Stomach (tissue), 19 donors: ENCODE measurements at places on chromosomes 3 and 15.

DNA sequence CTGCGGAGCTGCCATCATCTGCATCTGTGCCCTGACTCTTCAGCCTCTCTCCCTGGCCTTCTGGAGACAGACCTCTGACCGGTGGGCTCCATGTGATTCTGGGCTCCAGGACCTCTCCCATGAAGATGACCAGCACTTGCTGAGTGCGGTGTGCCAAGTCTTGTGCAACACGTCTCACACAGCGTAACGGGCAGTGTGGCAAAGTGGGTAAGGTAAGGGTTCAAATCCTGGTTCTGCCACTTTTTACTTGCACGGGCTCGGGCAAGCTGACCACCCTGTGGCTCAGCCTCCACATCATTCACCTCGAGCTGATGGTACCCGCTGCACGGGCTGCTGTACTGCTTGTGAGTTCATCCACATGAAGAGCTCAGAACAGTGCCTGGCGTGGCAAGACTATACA lies 6.5 kb upstream of the SYNM start:
- H3K27ac ChIP-seq: no peak overlapping the region
- H3K27me3 ChIP-seq: peaks cover 29% of the 10 kb centered on the region
- no peak for DNase-seq
- H3K36me3 ChIP-seq: no peaks in the 10 kb centered on the region
- H3K4me1 ChIP-seq: peaks cover 8% of the 10 kb centered on the region

- no peaks in the 10 kb centered on the region for H3K36me3 ChIP-seq
- no peak overlapping the region for H3K27ac ChIP-seq
- no peaks in the 10 kb centered on the region for H3K4me1 ChIP-seq
- no peaks in the 10 kb centered on the region for H3K27me3 ChIP-seq
These were observed 44.1 kb upstream of the TBC1D23 start for GRCh38 chr3:100216713-100217112.

DNA sequence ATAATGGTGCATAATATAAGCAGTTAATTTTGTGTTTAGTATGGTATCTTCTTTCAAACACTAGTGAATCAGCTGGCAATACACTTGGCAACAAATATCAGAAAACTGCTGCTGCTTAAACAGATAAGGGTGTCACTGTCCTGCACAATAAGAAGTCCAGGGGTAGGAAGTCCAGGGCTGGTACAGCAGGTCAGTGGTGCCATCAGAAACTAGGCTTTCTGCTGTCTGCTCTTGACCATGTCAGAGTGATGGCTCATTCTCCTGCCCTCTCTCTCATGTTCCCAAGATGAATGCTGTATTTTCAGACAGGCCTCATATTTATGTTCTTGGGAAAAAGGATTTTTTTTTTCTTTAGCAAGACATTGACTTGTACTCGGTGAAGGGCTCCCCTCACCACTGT lies 9.2 kb upstream of the GRK7 start:
- no peak for DNase-seq
- no peak overlapping the region for H3K27ac ChIP-seq
- H3K4me3 ChIP-seq: no peak overlapping the region
- no peaks in the 10 kb centered on the region for H3K36me3 ChIP-seq

- DNase-seq: no peak
- no peaks in the 10 kb centered on the region for H3K36me3 ChIP-seq
- no peak overlapping the region for H3K27ac ChIP-seq
- no peaks in the 10 kb centered on the region for H3K27me3 ChIP-seq
- no peaks in the 10 kb centered on the region for H3K4me1 ChIP-seq
These were observed 34.9 kb upstream of the TIPARP start for GRCh38 chr3:156639414-156640023.

DNA sequence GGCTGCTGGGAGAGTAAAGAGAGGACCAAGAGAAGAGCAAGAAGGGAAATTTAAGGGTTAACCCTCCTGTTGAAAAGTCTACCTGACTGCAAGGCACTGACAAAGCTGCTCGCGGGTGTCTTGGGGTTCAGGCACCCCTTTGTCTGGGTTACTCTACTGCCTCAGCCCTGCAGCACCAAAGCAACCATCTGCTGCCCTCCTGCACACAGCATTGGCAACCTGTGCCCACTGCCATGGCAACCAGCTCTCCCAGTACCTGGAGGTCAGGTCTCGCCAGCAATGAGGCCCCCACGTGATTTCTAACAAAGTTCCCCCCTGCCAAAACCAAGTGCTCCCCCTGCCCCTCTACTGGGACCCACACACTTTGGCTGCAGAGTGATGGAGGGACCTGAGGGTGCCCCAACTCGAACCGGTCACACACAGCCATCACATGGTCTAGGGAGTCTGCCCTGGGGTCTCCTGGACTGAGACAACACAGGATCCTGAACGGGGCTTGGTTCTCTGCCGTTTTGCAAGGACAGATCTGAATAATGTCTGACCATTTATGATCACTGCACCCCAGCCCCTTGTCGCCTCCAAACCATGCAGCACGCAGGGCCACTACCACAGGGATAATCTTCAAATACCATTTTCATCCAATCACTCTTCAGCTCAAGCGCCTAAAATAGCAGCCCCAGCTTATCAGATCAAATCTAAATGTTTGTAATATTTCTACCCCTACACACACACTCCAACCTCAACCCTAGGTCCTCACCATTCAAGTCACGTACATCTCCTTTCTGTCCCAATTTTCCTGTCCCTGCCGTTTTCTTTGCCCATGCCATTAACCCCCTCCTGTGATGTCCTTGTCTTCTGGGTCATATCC lies 50.7 kb downstream of the ADCY5 start:
- no peaks in the 10 kb centered on the region for H3K27me3 ChIP-seq
- no peak overlapping the region for H3K4me3 ChIP-seq
- peaks cover 35% of the 10 kb centered on the region for H3K4me1 ChIP-seq
- peak overlapping the region; percentile 79 for H3K27ac ChIP-seq
- no peak for DNase-seq

DNA sequence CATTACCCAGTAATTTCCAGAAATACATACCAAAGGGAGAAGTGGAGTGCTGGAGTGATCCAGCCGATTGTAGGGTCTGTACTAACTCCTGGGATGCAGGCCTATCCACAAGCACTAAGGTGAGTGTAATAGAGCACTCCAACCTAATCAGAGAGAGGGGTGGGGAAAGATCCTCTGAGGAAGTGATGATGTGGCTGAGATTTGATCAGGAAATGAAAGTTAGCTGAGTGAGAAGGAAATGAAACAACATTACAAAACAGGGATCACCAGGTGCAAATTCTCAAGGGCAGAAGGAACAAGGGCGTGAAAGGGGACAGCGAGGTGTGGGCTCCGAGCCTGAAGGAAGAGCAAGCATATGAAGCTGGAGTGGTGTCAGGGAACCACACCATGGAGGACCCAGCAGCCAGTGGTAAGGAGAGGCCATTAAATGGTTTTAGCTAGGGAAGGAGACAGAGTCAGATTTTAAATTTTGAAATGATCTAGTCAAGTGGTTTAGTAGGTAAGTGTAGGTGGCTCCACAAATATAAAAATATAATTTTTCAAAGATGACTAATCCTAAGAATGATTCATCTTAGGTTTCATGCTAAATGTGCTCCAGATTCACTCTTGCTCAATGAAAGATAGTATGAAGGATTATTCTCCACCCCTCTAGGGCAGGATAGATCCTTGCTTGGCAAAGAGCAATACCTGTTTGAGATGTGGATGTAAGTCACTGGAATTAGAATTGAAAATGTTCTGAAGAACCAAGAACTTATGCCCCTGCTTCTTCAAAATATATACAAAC lies 348.7 kb downstream of the TBL1XR1 start:
- no peak overlapping the region for H3K4me3 ChIP-seq
- no peak overlapping the region for H3K27ac ChIP-seq
- H3K27me3 ChIP-seq: no peaks in the 10 kb centered on the region
- no peaks in the 10 kb centered on the region for H3K36me3 ChIP-seq

DNA sequence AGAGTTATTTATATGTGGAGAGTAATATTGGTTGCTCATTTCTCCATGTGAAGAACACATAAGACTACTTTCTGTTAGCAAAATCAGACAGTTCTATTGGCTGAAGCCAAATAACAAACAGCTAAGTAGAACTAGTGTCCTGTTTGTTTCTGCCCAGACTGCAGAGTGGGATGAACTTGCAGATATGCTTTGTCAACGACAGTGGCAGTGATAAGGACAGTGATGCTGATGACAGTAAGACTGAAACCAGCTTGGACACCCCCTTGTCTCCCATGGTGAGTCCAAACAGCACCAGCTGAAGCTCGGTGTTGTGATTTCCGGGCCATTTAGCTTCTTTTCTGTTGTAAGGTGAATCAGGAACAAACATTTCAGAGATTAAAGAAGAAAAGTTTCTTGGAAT lies 102.6 kb upstream of the IL12A start:
- H3K4me1 ChIP-seq: no peaks in the 10 kb centered on the region
- H3K27ac ChIP-seq: no peak overlapping the region
- no peak for DNase-seq
- H3K27me3 ChIP-seq: no peaks in the 10 kb centered on the region

- H3K27me3 ChIP-seq: no peaks in the 10 kb centered on the region
- no peaks in the 10 kb centered on the region for H3K4me1 ChIP-seq
- DNase-seq: no peak
- H3K27ac ChIP-seq: no peak overlapping the region
- H3K36me3 ChIP-seq: no peaks in the 10 kb centered on the region
These were observed 6.4 kb downstream of the FMN1 start for GRCh38 chr15:33188159-33188558.

DNA sequence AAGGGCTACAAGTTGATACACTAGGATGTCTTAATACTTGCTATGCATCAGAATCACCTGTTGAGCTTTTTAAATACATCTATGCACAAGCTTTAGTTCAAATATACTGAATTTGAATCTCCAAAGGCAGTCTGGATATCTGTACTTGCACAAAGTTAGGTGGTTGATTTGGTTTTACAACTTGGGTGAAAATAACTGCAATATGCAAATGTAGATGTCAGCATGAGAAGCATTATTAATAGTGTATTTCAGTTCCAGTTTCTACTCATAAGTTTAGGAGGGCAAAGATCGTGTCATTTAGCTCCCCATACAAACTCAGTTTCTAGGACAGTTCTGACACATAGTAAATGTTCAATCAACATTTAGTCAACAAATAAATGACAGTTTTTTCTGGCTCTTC lies 25.6 kb downstream of the IQCB1 start:
- H3K27me3 ChIP-seq: no peaks in the 10 kb centered on the region
- DNase-seq: no peak
- no peaks in the 10 kb centered on the region for H3K4me1 ChIP-seq
- no peak overlapping the region for H3K4me3 ChIP-seq
- no peak overlapping the region for H3K27ac ChIP-seq

DNA sequence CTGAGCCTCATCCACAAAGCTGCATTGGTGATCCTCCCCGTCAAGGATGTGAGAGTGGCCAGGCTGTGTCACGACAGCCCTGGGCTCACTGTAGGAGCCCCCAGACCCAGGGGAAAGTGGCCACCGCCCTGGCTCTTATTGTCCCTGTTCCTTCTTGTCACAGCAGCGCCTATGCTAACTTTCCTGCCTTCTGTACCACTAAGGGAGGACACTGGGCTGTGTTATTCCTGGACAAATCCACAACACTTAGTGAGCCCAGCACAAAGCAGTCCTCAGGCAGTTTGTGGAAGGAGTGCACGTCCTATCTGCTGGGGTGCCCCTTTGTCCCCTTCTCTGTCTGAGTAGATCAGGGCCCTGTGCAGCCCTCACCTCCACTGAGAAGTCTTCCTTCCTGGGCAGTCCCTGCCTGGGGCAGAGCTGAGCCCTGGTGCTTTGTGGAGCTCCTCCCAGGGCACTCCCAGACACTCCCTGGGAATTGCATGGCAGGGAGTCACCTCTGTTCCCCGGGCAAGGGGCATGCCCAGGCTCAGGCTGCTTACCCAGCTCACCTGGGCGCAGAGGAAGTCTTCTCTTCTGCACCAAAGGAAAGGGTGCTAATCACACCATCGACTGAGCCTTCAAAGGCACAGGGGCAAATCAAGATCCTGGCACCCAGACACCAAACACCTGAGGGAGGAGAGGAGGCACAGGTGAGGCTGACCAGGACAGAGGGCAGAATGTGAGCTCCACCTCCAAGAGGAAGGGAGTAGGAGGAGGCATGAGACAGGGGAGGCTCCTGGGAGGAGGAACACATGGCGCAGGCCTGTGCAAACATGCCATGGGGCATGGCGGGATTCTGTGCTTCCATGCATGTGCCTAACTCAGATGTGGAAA lies 138.7 kb downstream of the KLF13 start:
- no peak overlapping the region for H3K4me3 ChIP-seq
- no peaks in the 10 kb centered on the region for H3K36me3 ChIP-seq
- DNase-seq: no peak
- no peaks in the 10 kb centered on the region for H3K4me1 ChIP-seq
- H3K27ac ChIP-seq: no peak overlapping the region

DNA sequence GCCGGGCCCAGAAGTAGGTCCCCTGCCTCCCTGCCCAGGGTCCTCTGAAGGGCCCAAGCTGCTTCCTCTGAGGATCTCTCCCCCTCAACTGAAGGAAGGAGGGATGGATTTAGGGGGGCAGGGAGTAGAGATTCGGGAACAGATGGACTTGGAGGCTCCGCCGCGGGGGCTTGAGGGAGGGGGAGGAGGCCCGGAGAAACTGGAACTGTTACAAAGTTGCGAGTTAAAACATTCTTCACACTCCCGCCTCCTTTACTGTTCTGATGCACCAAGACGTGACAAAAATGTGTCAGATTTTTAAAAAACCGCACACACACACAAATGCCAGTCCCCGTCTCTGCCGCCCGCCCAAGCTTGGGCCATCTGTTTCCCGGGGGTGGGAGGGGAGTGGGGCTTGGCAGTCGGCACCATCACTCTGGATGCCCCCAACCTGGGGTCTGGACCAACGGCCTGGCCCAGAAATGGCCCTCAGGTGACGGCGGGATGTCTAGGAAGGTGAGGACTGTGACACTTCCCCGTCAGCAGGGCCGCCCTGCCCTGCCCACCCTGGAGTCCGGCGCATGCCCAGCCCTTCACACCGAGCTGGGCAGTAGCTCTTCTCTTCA lies 25.0 kb upstream of the LINGO1 start:
- no peaks in the 10 kb centered on the region for H3K4me1 ChIP-seq
- no peak overlapping the region for H3K4me3 ChIP-seq
- no peaks in the 10 kb centered on the region for H3K36me3 ChIP-seq
- no peak overlapping the region for H3K27ac ChIP-seq
- H3K27me3 ChIP-seq: peaks cover 13% of the 10 kb centered on the region

GRCh38 chr15:80161468-80162016 lies 8.7 kb downstream of the FAH start:
- H3K27me3 ChIP-seq: no peaks in the 10 kb centered on the region
- H3K4me3 ChIP-seq: no peak overlapping the region
- H3K4me1 ChIP-seq: peaks cover 29% of the 10 kb centered on the region
- H3K27ac ChIP-seq: no peak overlapping the region

DNA sequence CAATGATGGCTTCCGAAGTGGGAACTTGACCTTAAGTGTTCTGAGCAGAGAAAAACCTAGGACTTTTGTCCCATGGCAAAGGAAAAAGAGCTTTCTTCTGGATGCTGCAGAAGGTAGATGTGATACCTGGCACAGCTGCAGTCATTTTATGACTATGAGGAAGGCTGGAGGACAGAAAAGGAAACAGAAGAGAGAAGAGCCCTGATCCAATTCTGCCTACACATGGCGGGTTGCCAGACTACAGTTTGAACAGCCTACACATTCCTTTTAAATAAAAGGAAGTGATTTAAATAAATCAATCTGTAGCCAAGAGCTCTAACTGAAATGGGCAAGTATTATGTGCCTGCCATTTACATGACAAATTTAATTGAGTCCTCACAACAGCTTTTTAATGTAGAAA lies 43.6 kb upstream of the CHRNB4 start:
- no peak overlapping the region for H3K27ac ChIP-seq
- no peaks in the 10 kb centered on the region for H3K27me3 ChIP-seq
- no peak for DNase-seq
- H3K4me1 ChIP-seq: no peaks in the 10 kb centered on the region
- no peaks in the 10 kb centered on the region for H3K36me3 ChIP-seq
- H3K4me3 ChIP-seq: no peak overlapping the region

GRCh38 chr15:64122936-64123351 lies 27.2 kb downstream of the SNX1 start:
- no peaks in the 10 kb centered on the region for H3K27me3 ChIP-seq
- H3K4me1 ChIP-seq: no peaks in the 10 kb centered on the region
- H3K4me3 ChIP-seq: no peak overlapping the region
- no peak for DNase-seq
- H3K36me3 ChIP-seq: peaks cover 69% of the 10 kb centered on the region
